NB4 (cell line): ENCODE measurements at places on chromosomes 4 and X.

- DNase-seq, result no peak
These were observed 230.2 kb downstream of the CLCN4 start for GRCh38 chrX:10387011-10387410.

- DNase-seq, result no peak
These were observed 29.0 kb upstream of the SMAD1 start for GRCh38 chr4:145452447-145453162.

- no peak for DNase-seq
These were observed 11.6 kb downstream of the JAKMIP1 start for GRCh38 chr4:6188687-6189305.

- no peak for DNase-seq
These were observed 102.5 kb downstream of the ZNF518B start for GRCh38 chr4:10354746-10355145.

DNA sequence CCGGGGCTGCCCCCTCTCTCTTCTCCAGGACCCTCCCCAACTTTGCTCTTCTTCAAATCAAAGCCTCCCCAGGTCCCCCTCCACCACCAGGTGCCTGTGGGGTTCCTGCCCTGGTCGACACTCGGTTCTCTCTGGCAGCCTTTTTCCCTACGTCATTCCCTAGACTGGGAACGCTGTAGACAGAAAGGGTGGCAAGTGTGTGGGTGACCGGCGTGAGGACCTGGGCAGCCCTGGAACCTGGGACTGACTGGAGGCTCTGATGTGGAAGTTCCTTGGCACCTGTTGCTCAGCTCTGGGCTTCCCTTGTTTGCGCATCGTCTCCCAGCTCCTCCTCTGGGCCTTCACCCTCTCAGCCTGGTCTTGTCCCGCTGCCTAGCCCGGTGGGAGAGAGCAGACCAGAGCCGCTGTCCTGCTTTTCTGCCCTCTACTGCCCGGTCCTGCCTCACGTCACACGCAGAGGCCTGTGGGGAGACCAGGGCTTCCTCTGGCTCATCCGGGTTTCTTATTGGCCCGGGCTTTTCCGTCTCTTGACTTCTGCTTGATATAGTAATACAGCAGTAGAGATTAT is 1.3 kb downstream of the TACC3 start:
- peak; percentile 27 for DNase-seq

- DNase-seq, result no peak
These were observed 12.6 kb downstream of the IBSP start for GRCh38 chr4:87811977-87812376.

GRCh38 chrX:128460835-128461234 is 408.6 kb upstream of the ACTRT1 start:
- peak; percentile 13 for DNase-seq

GRCh38 chrX:50707955-50708699 is 105.9 kb downstream of the SHROOM4 start:
- DNase-seq, result no peak

DNA sequence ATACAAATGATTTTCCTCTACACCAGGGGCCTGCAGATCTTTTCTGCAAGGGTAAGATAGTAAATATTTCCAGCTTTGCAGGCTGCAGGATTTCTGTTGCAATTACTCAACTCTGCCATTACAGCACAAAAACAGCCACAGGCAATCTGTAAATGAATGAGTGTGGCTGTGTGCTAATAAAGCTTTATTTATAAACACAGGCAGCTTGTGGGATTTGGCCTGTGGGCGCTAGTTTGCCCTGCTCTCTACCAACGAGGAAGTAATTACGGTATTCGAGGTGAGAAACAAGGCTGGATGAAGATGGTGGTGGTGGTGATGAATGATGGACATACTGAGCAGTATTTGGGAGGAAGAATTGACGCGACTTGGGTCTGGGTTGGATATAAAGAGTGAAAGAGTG is 30.7 kb downstream of the ADGRG2 start:
- DNase-seq, result no peak

DNA sequence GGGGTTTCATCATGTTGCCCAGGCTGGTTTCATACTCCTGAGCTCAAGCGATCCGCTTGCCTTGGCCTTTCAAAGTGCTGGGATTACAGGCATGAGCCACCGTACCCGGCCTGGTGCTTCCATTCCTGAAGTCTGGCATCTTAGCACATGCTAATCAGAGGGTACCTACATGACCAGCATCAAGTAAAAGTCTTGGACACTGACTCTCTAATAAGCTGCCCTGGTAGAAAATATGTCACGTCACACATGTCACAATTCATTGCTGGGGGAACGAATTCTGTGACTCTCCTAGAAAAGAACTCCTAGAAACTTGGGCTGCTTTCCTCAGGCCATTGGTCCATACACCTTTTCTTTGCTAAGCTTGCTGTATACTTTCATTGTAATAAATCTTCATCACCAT is 19.1 kb upstream of the XAGE2 start:
- no peak for DNase-seq

- no peak for DNase-seq
These were observed 4.9 kb downstream of the OPHN1 start for GRCh38 chrX:68428431-68428830.

- no peak for DNase-seq
These were observed 34.6 kb downstream of the CNKSR2 start for GRCh38 chrX:21408788-21409187.

GRCh38 chr4:177960566-177960965 is 518.3 kb upstream of the AGA start:
- no peak for DNase-seq

DNA sequence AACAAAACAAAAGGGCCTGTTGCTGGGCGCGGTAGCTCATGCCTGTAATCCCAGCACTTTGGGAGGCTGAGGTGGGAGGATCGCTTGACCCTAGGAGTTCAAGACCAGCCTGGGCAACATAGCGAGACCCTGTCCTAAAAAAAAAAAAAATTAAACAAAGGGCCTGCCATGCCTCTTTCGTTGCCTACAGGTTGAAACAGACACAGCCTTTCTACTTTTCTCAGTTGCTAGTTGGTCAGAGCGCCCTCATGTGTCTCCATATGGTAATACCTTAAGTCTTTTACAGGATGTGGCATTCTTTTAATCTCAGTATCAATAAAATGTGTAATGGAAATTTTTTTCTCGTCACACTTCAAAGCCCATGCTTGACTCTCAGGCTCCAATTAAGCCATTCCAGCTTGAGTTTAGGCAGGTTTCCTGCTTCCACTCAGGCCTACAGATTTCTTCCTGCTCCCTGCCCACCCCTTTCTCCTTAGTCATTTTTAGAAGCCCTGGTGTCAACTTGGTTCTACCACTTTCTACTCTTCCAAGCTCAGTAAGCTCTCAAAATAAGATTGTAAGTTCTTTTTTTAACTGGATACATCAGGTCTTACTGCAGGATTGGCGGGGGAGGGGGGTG is 4.6 kb upstream of the SOWAHD start:
- DNase-seq, result peak; percentile 78

DNA sequence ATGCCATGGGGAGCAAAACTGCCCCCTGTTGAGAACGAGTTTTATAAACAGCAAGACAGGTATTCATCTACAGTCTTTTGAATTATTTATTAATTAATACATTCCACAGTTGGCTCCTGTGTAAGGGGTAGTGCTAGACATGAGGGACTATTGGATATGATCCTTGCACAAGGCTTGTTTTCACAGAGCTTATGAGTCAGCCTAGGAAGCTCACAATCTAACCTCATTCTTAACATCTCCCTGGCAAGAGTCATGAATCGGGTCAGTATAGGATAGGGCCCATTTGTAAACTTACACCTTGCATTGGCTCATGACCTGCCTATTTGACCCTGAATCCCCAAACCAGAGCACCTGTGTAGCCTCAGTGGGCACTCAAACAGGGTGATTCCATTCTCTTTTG is 209.1 kb upstream of the HCCS start:
- DNase-seq, result no peak

GRCh38 chr4:39495446-39496213 is 31.6 kb downstream of the UGDH start:
- no peak for DNase-seq

GRCh38 chrX:36445566-36445965 is 526.0 kb downstream of the CFAP47 start:
- no peak for DNase-seq

GRCh38 chrX:9416562-9417348 is 48.1 kb upstream of the TBL1X start:
- DNase-seq, result no peak

GRCh38 chr4:31175242-31175910 is 455.2 kb downstream of the PCDH7 start:
- no peak for DNase-seq

GRCh38 chrX:84873176-84873575 is 130.5 kb upstream of the APOOL start:
- DNase-seq, result no peak

DNA sequence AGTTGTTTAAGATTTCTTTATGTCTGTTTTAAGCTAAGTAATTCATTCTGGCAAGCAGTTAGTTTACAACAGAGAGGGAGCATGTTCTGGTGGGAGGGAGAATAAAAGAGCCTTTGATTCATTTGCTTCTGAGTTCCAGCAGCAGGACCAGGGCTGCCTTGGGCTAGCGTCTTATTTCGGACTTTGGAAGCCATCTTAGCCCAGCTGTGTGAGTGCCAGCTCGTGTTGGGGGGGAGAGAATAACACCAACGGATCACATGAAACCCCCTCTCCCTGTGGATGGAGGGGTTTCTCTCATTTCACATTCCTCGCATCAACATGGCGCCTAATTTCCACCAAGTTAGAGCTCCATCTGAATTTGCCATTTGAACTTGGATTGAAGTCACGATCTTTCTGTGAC is 7.4 kb downstream of the GAB1 start:
- no peak for DNase-seq

- DNase-seq, result no peak
These were observed 18.9 kb downstream of the TMPRSS11E start for GRCh38 chr4:68466185-68466584.

GRCh38 chr4:139266583-139267257 is 13.3 kb downstream of the MGARP start:
- peak; percentile 87 for DNase-seq

DNA sequence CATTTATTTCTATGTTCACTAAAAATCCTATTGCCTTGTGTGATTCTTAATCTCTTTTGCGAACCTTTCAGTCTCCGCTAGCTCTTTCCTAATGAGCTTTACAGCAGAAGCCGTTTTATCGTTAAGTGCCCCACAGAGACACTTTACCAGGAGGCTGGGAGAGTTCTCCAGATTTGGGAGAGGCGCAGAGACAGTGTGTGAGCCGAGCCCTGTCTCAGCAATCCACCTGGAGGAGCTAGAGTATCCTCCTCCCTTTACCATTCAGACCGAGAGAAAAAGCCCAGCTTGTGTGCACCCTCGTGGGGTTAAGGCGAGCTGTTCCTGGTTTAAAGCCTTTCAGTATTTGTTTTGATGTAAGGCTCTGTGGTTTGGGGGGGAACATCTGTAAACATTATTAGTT is 54.9 kb upstream of the MTM1 start:
- no peak for DNase-seq

- DNase-seq, result no peak
These were observed 119.0 kb upstream of the BMP3 start for GRCh38 chr4:80911458-80911857.

- no peak for DNase-seq
These were observed 16.8 kb upstream of the FAM241A start for GRCh38 chr4:112128452-112128851.

DNA sequence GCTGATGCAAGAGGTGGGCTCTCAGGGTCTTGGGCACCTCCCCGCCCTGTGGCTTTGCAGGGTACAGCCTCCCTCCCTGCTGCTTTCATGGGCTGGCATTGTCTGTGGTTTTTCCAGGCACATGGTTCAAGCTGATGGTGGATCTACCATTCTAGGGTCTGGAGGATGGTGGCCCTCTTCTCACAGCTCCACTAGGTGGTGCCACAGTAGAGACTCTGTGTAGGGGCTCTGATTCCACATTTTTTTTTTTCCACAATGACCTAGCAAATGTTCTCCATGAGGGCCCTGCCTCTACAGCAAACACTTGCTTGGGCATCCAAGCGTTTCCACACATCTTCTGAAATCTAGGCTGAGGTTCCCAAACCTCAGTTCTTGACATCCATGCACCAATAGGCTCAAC is 657.9 kb upstream of the CT83 start:
- no peak for DNase-seq

- no peak for DNase-seq
These were observed 49.1 kb downstream of the GPRIN3 start for GRCh38 chr4:89258506-89258905.

DNA sequence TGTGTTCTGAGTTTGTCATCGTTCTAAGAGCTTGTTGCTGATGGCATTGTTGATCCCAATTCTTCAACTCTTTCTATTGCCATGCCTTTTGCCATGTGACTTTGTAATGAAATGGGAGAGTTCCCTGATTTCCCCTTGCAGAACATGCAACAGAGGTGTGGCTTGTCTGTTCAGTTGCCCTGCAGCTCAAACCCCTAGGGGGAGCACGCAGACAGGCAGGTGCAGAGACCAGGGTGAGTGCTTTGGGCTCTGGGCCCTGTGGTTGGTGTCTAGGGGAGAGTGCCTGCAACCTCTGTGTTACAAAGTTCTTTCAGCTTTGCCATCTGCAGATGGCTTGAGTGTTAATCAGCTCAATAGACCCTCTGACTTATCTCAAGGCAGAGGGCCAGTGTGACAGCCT is 332.7 kb downstream of the MID1IP1 start:
- peak; percentile 15 for DNase-seq

DNA sequence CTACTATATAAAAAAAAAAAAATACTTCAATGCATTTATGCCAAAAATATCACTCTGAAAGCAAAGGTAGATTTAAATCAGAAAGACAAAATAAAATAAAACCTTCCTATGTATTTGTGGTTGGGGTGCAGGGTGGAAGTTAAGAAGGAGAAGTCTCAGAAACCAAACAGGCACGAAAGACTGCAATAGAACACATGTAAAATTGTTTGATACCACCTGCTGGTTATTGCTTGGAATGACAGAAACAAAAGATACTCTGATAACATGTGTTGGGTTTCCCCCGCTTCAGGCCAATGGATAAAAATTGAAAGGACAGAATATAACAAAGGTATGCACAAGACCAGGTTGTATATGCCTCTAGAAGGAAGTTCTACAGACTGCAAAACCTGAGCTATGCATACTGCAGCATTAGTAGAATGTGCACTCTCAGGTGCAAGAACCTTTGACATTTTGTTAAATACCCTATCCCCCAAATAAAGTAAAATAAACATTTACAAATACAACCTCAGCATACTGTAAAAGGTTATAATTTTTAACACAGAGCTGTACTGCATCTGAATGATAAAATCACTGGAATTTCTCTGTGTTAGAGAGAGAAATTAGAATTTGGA is 118.8 kb downstream of the GABRA2 start:
- DNase-seq, result peak; percentile 56

GRCh38 chr4:128358231-128358912 is 70.8 kb upstream of the PGRMC2 start:
- DNase-seq, result no peak

GRCh38 chrX:138128027-138128671 is 562.2 kb downstream of the ZIC3 start:
- DNase-seq, result peak; percentile 39

DNA sequence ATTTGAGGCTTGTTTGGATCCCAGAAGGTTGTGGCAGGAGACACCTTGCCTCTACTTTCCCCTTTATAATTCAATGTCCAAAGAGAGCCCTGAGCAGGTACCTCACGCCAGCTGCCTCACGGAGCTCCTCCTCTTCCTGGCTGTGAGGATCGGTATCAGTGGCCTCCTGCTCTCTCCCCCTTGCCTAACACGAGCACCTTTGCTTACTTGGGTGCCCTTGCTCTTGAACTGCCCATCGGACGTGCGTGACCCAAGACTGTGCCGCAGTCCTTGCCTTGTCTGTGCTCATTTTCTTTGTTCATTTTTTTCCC is 27.8 kb upstream of the MSANTD1 start:
- DNase-seq, result no peak

- DNase-seq, result no peak
These were observed 1420.2 kb downstream of the PCDH18 start for GRCh38 chr4:136112116-136112515.
